Tibial artery (tissue), 4 donors: ENCODE measurements at places on chromosomes 7 and 10.

DNA sequence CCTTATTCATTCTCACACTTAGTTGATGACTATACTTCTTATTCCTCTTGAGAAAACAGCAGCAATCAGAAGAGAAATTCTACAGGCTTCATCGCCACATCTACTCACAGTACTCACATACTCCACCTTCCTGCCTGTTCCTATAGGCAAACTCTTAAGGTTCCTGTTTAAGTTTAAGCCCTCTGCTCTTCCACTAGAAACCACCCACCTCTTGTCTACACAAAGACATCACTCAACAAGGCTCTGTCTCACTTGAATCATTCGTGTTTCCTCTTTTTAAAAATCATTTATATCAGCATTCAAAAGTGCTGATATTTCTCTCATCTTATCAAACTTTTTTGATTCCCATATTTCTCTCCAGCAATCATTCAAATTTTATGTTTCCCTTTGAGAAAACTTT lies 85.5 kb upstream of the ADO start:
- no peak for DNase-seq

DNA sequence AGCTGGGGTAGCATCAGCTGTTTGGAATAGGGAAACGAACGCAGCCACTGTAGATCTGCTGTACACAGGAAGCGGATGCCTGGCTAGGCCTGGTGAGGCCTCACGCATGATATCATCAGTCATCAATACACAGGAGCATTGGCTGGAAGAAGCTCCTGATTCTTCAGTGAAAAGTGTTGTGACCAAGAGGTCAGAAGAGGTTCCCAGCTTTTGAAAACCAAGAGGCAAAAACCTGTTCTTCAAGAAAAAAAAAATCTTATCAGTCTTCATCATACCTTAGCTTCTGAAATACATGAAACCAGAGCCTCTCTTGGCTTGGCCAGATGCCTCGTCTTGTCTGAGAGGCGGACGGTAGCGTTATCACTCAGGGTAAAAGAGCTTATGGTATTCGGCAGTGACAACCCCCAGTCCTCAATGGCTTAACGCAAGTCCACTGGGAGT lies 139.3 kb upstream of the TCF7L2 start:
- no peak for DNase-seq

DNA sequence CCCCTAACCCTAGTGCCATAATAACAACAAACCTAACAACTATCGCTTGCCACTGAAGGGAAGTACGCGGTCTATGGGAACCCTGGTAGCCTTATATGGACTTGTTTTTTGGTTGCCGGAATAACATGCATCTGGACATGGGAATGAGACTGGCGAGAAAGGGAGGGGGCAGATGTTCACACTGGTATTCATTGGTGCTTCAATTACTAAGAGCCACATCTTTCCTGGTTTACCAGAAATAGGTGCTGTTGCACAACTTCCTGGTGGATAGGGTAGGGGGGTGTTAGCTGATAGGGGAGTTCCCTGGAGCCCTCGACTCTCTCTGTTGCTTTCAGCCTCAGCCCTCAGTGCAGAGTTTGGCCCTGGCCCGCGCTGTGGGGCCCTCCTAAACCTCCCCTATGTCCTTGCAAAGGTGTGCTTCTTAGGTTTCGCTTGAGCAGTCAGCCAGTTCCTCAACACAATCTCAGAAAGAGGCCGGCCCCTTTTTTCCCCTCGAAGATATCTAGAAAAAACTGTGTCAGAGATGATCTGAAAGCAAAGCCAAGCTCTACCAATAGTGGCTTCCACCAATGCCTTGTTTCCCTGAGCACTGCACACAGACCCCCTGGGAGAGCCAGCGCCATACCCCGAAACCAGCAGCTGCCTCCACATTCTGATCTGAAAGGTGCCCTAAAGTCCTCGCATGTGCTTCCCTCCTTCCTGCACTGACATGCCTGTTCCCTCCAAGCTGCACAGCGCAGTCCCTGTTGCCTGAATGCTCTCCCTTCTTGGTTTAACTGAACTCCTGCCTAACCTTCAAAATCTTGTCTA lies 13.5 kb downstream of the TBXAS1 start:
- DNase-seq = no peak

GRCh38 chr10:122503886-122504609 lies 42.7 kb downstream of the HTRA1 start:
- DNase-seq = peak; percentile 60
